NCI-H1436 (cell line): ENCODE measurements at places on chromosomes 12 and 14.

DNA sequence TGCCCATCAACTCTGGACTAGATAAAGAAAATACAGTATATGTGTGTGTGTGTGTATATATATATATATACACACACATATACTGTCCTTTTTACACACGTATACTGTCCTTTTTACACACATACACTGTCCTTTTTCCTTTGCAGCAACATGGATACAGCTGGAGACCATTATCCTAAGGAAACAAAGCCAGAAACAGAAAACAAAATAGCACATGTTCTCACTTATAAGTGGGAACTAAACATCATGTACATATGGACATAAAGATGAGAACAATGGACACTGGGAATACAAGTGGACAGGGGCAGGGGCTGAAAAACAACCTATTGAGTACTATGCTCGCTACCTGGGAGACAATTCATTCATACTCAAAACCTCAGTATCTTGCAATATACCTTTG lies 23.7 kb downstream of the VDR start:
- DNase-seq, result no peak

DNA sequence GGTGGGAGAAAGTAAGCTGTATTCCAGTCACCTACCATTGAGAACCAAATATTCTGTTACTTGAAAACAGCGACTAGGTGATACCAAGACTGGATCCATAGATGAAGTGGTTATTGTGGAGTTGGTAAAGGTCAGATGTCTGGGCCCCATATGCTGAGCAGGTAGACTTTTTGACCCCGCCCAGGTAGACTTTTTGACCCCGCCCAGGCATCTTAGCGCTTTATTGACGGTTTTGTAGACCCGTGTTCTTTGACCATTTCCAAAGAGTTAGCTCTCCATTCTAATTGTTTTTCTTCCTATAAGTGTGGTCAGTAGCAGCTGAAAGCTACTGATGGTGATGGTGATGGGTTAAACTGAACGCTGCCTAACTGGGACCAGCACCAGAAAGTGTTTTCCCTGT lies 61.6 kb downstream of the SLC8A3 start:
- DNase-seq, result no peak

GRCh38 chr14:72653026-72653425 lies 240.9 kb downstream of the DPF3 start:
- DNase-seq, result no peak

- no peak for DNase-seq
Measured at GRCh38 chr12:1885599-1886245, 32.7 kb downstream of the CACNA2D4 start.

DNA sequence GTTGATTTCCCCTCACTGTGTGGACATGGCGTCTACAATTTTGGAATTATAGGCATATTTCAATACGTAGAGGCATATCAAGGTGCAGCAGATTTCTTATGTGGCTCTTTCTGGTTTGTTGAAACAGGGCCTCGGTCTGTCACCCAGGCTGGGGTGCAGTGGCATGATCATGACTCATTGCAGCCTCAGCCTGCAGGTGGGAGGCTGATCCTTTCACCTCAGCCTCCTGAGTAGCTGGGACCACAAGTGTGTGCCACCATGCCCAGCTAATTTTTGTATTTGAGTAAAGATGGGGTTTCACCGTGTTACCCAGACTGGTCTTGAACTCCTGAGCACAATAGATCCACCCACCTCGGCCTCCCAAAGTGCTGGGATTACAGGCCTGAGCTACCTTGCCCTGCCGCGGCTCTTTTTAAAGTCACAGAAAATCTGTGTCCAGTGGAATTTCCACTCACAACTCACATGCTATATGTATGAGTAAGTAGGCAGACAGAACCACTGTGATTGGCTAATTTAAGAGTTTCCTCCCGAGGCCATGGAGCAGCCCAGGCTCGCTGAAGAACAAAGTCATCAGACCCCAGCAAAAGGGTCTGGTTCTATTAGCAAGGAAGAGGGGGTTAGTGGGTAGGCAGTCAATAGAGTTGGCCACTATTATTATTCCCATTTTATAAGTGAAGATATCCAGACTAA lies 9.1 kb downstream of the GNG2 start:
- DNase-seq, result no peak

DNA sequence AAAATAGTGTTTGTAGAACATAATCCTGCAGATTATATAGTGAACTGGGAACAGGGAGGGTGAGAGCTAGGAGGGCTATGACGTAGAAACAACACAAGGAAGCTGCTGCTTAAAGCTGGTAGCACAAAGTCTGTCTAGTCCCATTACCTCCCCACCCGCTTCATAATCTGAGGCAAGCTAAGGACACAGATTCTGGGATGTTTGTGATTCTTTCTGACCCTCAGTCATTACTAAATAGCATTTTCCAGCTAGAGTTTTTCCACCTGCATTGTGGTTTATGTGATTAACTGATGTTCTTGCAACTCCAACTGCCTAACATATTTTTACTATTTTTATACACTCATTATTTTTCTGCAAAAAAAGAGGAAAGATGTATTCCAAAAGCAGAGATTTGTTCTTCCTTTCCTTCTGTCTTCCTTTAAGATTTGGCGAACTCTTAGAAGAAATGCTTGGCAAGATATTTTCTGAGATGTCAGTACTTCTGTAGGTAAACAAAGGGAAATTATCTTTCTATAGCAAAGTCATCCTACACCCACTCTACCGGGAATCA lies 293.2 kb upstream of the FAR2 start:
- DNase-seq, result no peak

GRCh38 chr14:101598159-101598558 lies 36.9 kb downstream of the DIO3 start:
- no peak for DNase-seq

DNA sequence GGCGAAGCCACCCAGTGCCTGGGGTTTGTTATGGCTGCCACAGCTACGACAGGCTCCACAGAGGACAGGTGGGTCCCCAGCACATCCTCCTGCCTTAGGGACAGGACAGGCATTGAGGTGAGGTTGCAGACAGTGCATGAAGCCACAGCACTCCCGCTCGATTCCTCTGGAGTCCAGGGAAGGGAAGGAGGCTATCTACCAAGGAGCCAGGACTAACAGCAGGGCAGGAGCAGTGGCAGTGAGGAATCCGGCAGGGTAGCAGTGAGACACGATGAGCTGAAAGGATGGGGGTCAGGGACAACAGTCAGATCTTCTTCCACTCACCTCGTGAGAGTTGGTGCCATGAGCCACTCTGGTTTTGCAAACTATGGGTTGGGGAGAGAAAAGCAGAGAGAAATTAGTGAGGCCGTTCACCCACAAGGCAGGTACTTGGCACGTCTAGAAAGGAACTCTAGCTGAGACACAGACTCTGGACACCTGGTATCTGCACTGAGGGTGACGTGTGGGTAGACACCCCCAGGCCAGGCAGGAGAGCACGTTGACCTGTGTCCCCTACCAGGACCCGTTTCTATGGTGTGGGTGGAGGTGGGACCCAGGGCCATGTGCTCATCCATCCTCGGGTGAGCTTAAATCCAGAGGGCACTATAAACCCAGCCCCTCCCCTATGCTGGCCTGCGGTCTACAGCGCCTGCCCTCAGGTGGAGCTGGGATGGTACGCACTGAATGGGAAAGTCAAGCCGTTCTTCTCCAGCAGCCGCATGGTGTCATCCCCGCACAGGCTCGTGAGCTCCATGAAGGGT lies 39.3 kb downstream of the CHGA start:
- DNase-seq, result no peak

- DNase-seq, result no peak
Measured at GRCh38 chr14:75430976-75431375, 3.2 kb downstream of the JDP2 start.

DNA sequence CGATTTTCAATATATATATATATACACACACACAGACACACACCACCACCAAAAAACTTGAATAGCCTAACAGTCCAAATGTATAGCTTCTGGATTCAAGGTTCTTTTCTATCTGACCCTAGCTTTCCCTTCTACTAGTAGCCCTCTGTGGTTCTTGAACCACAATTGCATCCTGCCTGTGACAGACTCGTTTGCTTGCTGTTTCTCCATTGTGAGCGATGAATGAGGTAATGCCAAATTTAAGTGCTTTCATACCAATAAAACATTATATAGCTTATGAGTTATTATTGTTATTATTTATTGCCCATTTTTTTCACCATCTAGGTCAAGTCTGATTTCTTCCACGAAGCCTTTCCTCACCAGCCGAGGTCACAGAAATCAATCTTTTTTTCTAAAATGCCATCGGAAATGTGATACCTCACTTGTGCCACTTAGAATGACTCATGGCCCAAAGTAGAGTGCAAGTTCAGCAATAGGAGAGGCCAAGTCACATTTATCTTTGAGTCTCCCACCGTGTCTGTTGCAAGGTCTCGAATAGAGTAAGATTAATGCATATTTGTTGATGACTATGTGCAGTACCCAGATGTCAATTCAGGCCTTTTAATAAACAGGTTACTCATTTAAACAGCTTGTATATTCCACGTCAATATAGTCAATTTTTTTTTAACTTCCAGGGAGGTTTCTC lies 1015.8 kb upstream of the SEL1L start:
- DNase-seq, result no peak

- no peak for DNase-seq
Measured at GRCh38 chr12:101806265-101806664, 24.5 kb downstream of the GNPTAB start.

- no peak for DNase-seq
Measured at GRCh38 chr14:72906879-72907278, 13.0 kb upstream of the DPF3 start.

DNA sequence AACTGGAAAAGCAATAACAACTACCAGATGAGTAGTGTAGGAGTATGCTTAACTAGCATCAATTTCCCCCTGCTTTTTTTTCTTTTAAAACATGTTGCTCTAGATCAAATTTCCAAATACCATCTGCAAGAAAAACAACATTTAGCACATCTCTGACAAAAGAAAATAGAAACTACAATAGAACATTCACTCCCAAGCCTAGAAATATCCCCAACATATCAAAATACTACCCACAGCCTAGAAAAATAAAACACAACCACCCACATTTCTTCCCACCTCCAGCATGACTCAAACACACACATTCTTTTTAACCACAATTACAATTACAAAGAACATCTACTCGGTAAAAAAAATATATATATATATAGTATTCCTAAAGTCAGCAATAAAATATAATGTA lies 120.0 kb downstream of the PPFIA2 start:
- no peak for DNase-seq

- no peak for DNase-seq
Measured at GRCh38 chr12:54355104-54355815, 9.0 kb downstream of the GPR84 start.

GRCh38 chr12:87349681-87350080 lies 679.5 kb downstream of the C12orf50 start:
- DNase-seq, result no peak

- DNase-seq, result no peak
Measured at GRCh38 chr12:52182898-52183543, 8.8 kb downstream of the KRT80 start.

- no peak for DNase-seq
Measured at GRCh38 chr12:58479401-58479800, 440.9 kb downstream of the LRIG3 start.

DNA sequence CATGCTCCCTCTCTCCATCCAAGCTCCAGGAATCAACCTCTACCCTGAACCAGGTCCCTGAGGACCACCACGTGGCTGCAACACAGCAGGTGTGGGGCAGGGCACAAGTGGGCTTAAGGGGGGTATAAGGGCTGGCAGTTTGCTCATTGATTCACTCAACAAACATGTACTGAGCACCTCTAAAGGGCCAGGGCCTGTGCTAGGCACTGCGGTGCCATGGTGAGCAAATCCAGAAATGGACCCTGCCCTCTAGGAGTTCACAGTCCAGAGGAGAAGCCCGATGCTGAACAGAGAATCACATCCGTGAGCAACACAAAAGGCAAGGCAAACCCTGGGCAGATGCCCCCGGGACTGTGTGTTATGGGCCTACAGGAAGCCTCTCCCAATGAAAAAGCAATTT lies 6.5 kb upstream of the AQP2 start:
- no peak for DNase-seq

GRCh38 chr14:95818581-95818980 lies 58.1 kb upstream of the TUNAR start:
- DNase-seq, result no peak

DNA sequence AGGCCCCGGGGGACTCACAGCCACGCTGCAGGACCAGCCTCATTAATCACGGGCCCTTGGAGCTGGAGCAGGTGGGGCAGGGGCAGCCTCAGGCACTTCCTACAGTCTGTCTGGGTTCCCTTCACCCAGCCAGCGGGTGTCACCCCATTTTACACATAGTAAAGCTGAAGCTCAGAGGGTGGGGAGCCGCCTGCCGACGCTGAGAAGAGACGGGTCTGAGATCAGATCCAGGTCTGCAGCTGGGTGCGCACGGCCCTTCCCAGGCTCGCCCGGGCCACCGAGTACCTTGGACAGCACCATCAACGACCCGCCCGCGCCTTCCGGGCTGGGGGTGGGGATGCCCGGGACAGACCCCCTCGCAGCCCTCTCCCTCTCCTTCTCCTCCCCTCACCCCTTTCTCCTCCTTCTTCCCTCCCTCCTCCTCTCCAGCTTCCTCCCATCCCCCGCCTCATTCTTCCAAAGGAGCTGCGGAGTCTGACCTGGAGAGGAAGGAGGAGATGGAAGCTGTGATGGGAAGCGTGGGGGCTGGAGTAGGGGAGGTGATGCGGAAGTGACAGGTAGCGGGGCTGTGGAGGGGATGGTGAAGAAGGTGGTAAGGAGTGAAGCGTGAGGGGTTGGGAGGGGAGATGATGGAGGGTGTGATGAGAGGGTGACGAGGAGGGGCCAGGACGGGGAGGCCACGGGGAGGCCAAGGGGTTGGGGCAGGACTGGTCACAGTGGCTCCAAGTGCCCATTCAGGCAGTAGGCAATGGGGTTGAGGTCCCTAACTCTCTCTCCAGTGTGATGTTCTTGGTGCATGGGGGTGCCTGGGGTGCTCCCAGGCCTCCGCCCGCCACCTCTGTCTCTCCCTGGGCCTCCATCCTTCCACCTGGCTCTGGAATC lies 8.8 kb downstream of the DTX1 start:
- peak; percentile 50 for DNase-seq

DNA sequence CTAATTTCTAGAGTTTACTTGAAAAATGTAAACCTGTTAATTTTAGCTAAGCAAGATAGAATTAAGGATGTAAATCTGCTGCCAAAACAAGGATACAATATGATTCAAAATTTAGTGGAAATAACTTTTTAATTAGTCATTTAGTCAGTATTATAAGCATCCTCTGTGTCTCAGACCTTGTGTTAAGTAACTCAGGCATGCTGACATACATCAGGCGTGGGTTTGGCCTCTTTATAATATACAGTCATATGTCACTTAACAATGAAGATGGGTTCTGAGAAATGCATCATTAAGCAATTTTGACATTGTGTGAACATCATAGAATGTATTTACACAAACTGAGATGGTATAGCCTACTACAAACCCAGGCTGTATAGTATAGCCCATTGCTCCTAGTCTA lies 386.9 kb downstream of the ZFP36L1 start:
- no peak for DNase-seq
